ENCODE measurements at places on chromosomes 4 and X.

- DNase-seq = no peak
Observed at GRCh38 chr4:74158466-74159142, 686 bp downstream of the MTHFD2L start.

DNA sequence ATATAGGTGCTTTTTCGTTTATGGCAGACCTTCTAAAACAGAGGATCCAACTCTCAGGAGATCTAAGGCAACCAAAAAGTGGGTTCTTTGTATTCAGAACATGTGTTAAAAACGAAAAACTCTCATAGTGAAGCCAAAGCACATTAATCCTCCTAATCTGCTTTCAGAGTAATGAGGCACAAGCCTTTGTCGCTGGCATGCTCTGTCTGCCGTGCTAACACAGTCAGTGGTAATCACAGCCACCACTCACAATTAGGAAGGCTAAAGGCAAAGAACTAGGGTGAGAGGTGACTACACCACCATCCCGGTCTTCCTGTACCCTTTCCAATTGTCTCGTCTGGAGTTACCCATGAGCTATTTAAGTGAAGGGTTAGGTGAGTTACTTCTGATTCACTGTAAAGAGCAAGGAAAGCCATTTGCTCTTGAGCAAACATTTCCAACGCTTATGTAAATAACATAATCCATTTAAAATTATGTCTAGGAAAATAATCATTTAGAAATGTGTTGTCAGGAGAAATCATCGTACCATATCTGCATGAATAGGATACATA lies 40.7 kb downstream of the NPY2R start:
- no peak for DNase-seq

GRCh38 chr4:163681208-163681821 lies 186.8 kb downstream of the TMA16 start:
- DNase-seq = peak; percentile 69

GRCh38 chr4:87933337-87933736 lies 42.2 kb upstream of the SPP1 start:
- no peak for DNase-seq

DNA sequence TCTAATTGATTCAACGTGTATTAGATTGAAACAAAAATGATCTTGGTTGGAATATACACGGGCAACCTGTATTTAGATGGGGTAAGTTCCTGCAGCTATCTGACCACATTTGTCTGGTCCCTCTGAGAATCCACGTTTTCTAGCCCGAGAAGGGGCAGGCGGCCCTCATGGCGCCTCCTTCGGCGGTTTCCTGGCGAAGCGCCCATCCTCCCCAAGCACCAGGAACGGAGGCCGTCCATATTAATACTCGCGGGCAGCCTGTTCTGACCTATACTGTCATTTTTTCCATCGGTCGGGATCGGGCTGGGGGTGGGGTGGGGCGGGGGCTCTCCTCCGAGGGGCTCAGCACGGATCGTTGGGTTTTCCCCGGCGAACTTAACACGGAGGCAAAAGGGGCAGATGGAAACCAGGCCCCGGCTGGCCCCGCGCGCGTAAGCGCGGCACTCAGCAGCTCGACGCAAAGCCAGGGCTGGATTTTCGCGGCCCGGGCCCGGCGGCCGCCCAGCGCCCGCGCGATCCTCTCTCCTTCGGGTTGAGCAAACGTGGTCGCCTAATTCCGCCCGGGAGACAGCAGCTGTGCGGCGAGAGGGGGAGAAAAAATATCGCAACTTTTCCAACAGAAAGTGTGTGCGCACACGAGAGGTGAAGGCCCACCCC lies 77.2 kb upstream of the BCOR start:
- DNase-seq = peak; percentile 67

Measured in COR-L47 (cell line).